ENCODE measurements at places on chromosomes 4 and X.

DNA sequence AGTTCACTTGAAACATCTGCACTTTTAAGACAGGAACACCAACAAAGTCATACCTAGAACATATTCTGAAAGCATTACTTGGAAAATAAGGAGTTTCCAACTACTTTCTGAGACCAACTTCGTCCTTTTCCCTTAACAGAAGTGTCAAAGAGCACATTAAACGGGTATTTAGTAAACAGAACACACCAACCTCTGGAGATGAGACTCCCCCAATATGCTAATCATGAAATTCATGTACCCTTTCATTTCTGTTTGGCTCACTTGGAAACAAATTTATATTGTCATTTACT, 69.2 kb downstream of the NOCT start:
- DNase-seq, result no peak

DNA sequence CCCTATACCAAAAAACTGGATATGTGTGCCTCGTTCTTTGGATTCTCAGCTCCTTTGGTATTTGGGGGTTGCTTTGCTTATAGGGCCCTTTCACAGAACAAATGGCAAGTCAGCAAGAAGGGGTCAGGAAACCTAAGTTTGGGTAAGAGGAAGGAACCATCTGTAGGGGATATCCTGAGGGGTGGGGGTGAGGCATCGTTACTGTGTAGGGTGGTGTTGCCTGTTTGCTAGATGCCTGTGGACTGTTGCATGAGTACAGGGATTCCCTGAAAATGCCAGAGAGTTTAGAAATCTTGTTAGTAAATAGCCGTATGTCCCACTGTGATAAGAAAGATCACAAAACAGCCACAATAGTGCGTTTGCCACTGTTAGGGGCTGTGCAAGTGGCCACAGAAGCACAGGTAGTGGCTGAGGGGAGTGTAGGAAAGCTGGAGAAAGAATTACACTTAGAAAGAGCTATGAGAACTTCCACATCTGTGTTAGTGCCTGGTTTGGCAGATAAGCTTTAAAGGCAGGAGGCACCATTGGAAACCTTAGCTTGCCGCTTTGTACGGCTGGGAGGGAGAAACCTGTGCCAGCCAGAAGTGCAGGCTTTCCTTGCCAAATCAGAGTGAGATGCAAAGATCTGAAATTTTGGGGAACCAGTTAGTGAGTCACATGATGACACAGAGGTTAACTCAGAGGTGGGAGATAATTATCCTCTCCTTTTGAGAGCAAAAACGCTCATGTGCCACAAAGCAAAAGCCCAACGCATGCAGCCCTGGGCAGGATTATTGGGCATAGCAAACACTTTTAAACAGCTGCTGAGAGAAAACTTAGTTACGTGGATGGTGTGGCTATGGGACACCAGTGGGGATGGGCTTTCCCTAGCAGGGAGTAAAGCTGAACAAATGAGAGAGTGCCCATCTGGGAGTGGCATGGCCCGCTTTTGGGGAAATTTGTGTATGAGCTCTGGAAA, 343.7 kb downstream of the ARAP2 start:
- DNase-seq, result no peak

DNA sequence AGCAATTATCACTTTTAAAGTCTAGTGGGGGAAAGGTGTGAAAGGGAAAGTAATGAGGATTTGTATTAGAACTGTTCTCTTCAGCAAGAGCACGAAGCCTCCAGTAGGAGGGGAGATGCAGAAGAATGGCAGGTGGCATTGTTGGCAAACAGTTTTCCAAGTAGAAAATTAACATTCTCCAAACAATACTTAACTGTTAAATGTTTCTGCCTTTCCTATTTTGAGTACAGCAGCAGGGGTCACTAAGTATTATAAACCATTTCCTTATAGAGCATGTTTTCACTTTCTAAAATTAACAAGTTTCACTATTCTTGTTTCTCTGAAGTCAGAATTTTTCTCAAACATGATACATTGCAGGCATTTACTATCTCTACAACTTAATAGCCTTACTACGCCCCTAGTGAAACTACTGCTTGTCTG, 58.7 kb downstream of the LEF1 start:
- DNase-seq, result no peak

- DNase-seq, result no peak
Observed at GRCh38 chr4:129358571-129358970, 262.6 kb downstream of the C4orf33 start.

- no peak for DNase-seq
Observed at GRCh38 chr4:10655968-10656367, 28.6 kb downstream of the CLNK start.

- DNase-seq, result no peak
Observed at GRCh38 chrX:148512453-148512852, 12.0 kb downstream of the AFF2 start.

DNA sequence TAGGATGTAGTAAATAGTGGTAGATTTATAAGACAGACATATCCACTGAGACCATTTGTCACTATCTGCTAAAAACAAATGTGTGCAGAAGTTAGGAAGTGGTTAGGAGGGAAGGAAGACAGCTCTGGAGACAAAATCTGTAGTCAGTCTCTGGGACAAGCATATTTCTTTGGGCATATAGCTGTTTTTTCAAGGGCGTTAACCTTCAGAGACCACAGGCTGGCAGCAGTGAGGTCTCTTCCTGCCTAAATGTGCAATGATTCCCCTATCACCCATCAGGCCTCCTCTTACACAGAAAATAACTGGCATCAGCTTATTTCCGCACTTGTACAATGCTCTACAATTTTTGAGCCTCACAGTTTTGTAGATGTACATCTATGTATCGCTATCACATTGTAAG, 6.5 kb downstream of the TMEM150C start:
- no peak for DNase-seq

GRCh38 chr4:87209696-87210095, 10.7 kb downstream of the KLHL8 start:
- no peak for DNase-seq

GRCh38 chrX:13599491-13599890, 30.1 kb downstream of the EGFL6 start:
- DNase-seq, result no peak

DNA sequence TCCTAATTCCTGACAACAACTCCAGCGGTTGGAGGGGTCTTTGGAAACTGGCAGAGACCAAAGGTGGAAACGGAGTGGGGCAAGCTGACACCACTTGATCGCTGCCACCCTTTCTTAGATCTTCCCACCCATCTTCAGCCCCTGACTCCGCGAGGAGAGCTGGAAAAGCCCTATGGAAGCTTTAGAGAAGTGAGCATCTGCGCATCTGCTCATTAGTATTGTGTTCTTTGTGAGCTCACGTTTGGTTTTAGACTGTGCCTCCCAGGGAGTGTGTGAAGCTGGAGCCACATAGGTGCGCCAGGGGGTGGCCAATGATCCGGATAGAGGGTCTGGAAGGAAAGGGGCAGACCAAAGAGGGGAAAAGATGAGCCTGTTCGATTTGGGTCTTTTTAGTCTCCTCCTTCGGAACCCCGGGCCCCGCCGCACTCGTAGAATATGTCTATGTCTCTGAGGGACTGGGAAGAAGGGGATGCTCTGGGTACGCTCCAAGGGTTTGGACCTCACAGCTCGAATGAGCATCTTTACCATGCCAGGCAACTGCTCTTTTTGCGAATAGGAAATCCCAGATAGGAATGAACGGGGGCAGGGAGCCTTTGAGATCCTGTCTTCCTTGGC, 578 bp upstream of the DKK2 start:
- DNase-seq, result no peak

GRCh38 chr4:140738139-140738538, 18.0 kb downstream of the TBC1D9 start:
- DNase-seq, result no peak

- DNase-seq, result no peak
Observed at GRCh38 chrX:30748342-30748960, 95.2 kb downstream of the GK start.

- no peak for DNase-seq
Observed at GRCh38 chr4:139229534-139230039, 50.4 kb downstream of the MGARP start.

DNA sequence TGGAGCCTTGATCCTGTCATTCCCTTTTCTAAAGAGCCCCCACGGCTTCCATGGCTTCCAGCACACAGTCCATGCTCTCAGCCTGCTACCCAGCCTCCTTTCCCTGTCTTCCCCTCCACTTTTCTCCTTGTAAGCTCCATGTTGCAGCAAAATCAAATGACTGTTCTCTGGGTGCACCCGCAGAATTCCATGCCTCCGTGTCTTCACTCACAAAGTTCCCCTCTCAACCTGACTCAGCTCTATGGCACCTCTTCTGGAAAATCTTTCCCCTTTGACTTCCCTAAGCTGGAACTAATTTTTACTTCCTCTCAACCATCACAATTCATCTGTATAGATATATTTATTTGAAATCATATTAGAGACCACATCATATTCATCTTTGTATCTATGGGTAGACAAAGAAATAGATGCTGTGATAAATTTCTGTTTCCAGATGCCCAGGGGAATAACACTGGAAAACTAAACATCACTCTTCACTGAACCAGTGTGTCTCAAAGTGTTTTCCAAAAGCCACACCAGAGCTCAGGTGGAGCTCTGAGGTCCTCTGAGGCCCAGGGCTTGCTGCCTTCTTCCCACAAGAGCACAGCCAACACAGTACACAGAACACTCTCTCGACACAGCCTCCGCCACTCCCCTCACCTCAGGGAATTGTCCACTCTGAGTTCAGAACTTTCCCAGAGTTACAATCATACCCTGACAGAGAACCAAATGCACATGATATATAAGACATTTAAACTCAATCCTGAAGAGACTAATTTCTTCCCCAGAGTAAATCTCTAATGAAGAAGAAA, 3.3 kb downstream of the SETD7 start:
- no peak for DNase-seq

DNA sequence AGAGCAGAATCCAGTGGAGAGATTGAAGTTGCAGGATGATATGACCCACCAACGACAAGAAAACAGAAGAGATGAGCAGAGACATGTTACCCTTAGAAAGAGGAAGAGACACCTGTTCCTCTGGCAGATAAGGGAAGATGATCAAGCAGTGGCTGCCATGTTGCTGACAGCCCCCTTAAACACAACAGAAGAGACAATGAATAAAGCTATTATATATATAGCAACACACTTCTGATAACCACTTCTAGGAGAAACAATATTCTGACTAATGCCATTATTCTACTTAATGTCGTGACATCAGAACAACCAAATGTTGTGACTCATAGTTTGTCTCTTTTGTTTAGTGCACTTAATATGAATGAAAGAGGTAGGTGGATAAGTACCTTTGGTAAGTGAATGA, 44.9 kb downstream of the SH3RF1 start:
- DNase-seq, result no peak

DNA sequence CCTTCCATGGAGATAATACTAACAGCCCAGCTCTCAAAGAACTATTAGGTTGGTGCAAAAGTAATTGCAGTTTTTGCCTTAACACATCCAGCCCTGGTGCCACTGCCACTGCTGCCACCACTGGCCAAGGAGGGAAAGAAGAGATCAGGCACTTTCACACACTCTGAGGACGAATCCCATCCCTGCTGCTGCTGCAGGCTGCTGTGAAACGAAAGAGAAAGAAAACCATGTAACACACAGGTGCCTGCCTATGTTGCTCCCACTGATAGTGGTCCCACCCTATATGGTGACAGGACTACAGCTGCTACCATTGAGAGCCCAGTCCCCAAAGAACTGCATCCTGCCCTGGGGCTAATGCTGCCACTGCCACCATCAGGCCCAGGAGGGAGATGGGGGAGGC, 35.1 kb downstream of the TMLHE start:
- DNase-seq, result no peak

DNA sequence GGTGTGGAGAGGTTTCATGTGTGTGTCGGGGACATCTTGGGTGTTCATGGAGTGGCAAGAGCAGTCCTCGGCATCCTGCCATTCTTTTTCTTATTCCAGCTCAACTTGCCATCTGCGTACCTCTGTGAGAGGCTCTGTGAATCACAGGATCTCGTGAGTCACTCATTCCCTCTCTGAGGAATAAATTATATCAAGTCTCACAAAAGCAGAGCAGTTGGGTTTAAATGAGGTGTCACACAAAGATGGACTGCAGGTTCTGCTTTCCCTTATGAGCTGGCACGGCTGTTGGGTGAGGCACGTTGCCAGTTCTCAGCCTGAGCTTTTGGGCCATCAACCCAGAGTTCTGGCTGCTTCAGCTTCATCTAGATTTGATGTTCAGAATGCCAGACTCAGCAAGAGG, 6.8 kb upstream of the OCIAD2 start:
- no peak for DNase-seq

All from activated CD8-positive, alpha-beta memory T cell treated with anti-CD3 and anti-CD28 coated beads for 4 hours (primary cell).